ENCODE measurements at places on chromosomes 2 and 18. TPM values are rescaled to one million over a fixed set of nuclear protein-coding genes. Genes with fewer than 3 reads are reported as not detected.

Gene MOB4
- total RNA-seq = 44.5 TPM

GRCh38 chr2:11354363-11355154 is 10.1 kb upstream of the ROCK2 start:
- no peak for DNase-seq

Gene LPIN2
- 36.4 TPM for total RNA-seq

Gene CABYR
- total RNA-seq = 6.4 TPM

- DNase-seq = no peak
Observed at GRCh38 chr2:106028192-106028591, 165.9 kb downstream of the UXS1 start.

DNA sequence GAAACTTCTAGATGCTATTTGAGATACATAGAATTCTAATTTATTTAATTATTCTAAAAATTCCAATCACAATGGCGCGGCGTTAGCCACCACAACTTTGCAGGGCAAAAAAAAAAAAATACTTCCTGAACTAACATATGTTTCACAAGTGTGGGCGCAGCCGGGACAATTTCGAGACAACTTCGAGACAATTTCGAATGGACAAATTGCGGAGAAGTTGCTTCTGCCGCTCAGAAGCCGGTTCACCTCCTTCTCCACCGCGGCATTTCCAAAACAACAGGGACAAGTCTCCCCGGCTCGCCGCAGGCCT is 842 bp downstream of the PAX3 start:
- DNase-seq = no peak

DNA sequence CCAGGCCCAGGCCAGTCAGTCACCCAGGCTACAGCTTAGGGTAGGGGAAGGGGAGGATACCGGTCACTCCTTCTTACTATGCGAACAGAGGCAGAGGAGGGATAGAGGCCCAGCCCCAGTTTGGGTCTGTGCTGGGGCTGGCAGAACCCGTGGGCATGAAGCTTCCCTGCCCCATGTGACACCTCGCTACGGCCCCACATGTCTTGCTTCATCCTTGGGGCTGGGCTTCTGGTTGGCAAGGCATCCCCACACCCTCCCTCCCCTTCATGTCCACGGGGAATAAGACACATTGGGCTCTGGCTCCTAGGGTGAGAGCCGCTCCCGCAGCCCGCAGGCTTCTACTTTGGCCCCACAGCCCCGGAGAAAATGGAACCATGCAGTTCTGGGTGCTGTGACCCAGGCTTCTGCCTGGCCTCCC is 32.4 kb downstream of the HS1BP3 start:
- peak; percentile 74 for DNase-seq

GRCh38 chr2:238075397-238075796 is 14.6 kb downstream of the SCLY start:
- DNase-seq = no peak

Gene DPYSL5
- total RNA-seq = not detected

GRCh38 chr2:147937744-147938349 is 82.7 kb downstream of the ORC4 start:
- peak; percentile 48 for DNase-seq

GRCh38 chr2:234388591-234388990 is 108.3 kb downstream of the ARL4C start:
- peak; percentile 46 for DNase-seq

DNA sequence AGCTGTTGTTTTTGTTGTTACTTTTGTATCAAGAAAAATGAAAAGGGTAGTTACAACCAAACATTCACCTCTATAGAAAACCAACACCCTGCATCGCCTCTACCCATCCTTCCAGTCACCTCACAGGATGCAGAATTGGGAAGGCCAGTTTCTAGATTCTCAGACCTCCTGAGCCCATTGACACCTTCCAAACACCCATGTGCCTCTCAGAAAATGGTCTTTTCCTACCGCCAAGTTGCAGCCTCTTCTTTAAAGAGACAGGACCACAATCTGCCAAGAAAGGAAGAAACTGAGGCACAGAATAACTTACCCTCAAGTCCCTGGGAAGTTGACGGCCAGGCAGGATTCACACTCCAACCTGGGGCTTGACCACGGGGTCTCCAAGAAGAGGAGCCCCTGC is 101.4 kb downstream of the TNS1 start:
- no peak for DNase-seq

GRCh38 chr2:126543081-126543480 is 112.9 kb upstream of the GYPC start:
- no peak for DNase-seq

Gene ZAP70
- total RNA-seq = not detected

DNA sequence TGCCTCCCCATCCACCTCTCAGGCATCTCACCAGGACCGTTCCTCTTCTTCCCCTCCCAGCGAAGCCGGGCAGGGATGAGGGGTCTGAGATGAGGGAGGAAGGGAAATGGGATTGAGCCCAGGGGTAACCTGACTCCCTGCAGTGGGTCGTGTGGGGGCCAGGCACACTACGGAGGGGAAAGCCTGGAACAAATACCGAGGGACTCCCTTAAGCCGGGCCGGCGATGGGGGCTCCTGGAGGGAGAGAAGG is 250 bp upstream of the SPEG start:
- no peak for DNase-seq

DNA sequence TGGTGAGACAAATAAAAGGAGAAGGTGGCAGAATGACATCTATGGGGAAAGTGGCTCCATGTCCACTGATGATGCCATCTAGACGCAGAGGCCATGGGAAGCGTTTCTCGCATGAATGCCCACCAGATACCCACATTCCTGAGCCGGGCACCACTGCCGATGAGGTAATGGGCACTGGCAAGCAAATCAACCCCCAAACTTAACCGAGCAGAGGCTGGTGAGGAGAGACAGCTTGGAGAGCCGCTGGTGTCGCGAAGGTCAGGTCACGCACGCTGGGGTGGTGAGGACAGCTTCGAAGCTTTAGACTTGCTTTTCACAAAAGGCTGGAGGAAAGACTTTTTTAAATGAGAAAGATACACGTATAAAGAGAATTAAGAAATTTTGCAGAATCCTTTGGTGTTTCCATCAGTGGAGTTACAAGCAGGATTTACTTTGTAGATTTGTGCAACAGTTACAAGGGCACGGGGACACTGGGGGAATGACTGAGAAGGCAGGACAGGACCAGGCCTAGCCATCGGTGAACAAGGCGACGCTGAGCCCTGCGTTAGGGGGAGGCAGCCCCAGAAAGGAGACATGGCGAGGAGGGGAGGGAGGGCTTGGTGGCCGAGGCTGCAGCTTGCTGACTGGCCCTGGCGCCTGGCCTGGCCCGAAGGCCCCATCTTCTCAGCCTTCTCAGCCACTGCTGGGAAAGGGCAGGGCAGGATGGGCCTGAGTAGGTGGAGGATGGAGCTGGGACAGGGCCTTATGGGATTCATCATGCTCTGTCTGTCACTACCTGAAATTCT is 83.9 kb upstream of the HDAC4 start:
- DNase-seq = no peak

Gene CNGA3
- not detected for total RNA-seq
